Right ventricle myocardium inferior (tissue), 1 donor: ENCODE measurements at places on chromosomes 4 and X. TPM values are rescaled to one million over a fixed set of nuclear protein-coding genes. Genes with fewer than 3 reads are reported as not detected.

GRCh38 chr4:111775556-111776297 lies 369.5 kb upstream of the FAM241A start:
- no peak for DNase-seq

The LRCH2 gene
- total RNA-seq = 1.4 TPM

DNA sequence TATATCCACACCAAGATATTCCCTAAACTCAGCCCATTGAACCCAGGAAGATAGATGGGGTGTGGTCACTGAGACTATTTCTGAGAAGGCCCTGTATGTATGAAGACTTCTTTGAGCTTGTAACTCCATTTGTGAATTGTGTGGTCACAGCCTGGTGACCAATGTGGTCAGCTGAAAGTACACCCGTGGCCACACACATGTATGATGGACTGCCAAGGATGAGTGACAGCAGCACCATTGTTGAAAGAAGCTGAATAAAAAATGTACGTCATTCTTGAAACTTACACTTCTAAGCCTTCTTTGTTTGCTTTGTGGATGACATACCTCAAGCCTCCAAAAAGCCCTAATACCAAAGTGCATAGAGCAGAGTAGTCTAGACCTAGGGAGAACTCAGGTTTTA lies 581.4 kb downstream of the RAB28 start:
- no peak for DNase-seq

GRCh38 chr4:90099812-90100211 lies 27.4 kb upstream of the CCSER1 start:
- DNase-seq = no peak

- DNase-seq = no peak
Measured at GRCh38 chrX:43450355-43450754, 205.7 kb upstream of the MAOA start.

GRCh38 chr4:150323406-150324325 lies 245.4 kb downstream of the DCLK2 start:
- no peak for DNase-seq

- DNase-seq = no peak
Measured at GRCh38 chr4:71230271-71231128, 108.3 kb upstream of the SLC4A4 start.

GRCh38 chrX:151825007-151825406 lies 87.7 kb upstream of the MAGEA4 start:
- no peak for DNase-seq

GRCh38 chrX:7202206-7202605 lies 54.3 kb upstream of the PUDP start:
- no peak for DNase-seq

- DNase-seq = no peak
Measured at GRCh38 chr4:166045457-166045856, 172.4 kb downstream of the TLL1 start.

The CORIN gene
- 53.9 TPM for total RNA-seq

The GLOD5 gene
- not detected for total RNA-seq

- DNase-seq = no peak
Measured at GRCh38 chrX:134933911-134934310, 56.9 kb upstream of the SMIM10 start.

GRCh38 chr4:52019936-52020657 lies at the start of gene LRRC66:
Gene LRRC66 (minus strand): TSS chr4:52020363. CDS start chr4:52017613, 2,750 bp downstream.
- no peak for DNase-seq

DNA sequence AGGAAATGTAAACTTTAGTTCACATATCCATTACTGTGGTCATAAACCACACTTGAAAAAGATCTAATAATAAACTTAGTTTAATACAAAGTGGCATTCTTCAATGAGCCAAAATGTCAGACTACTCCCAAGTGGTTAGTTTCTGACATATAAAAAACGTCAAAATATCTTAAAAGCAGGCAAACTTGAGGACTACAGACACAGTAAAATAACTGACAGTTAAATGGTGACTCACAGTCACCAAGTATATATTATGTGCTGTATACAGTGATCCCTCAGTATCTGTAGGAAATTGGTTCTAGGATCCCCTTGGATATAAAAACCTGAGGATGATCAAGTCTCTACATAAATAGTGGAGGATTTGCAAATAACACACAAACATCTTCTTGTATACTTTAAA lies 11.6 kb upstream of the CORIN start:
- DNase-seq = no peak

GRCh38 chr4:140187316-140187695 lies 33.3 kb upstream of the MAML3 start:
- DNase-seq = no peak

The DCAF4L1 gene
- 0.24 TPM for total RNA-seq

DNA sequence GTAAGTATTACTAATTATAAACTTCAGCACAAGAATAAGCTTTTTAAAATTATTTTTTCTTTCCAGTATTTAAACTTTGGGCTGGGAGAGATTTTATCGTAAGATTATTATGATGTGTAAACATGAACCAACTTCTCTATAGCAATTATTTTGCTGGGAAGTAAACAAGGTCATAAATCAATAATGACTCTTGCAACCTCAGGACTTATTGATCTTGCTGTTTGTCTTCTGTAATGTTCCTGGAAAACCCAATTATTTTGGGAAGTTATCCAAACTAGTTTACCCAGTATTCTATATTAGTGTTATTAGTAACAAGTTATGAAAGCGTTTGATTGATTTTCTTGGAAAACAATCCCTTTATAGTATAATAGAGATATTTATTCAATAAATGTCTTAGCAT lies 174.9 kb downstream of the PPP1R2C start:
- DNase-seq = no peak

The NOX1 gene
- total RNA-seq = not detected

DNA sequence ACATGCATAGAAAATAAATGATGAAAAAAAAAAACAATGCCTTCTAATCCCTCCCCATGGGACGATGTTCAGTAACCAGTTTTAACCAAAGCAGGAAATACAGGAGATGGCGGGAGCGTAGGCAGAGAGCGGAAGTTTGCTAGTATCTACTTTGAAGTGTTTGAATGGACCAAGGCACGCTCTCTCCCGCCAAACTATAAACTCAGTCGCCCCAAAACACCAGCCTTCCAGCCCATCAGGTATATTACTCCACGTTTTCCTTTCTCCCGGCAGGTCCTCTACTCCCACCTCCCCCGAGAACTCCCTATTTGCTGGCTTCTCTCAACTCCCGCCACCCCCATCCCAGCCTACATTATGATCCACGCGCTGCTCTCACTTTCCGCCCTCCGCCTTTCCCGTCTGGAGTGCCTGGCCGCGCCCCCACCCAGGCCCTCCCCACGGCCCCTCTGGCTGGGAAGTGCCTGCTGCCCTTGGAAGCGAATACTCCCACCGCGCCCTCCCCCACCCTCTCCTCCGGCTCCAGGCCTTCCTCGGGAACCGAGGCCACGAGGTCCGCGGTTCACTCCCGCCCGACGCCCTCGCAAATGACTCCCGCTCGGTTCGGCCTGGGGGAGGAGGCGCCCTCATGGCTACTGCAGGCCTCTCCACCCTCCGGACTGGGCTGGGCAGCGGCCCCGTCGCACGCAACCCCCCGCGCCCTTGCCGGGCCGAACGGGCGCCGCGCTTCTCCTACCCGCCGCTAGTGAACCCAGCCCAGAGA lies 723 bp downstream of the DHX15 start:
- DNase-seq = peak; percentile 77

DNA sequence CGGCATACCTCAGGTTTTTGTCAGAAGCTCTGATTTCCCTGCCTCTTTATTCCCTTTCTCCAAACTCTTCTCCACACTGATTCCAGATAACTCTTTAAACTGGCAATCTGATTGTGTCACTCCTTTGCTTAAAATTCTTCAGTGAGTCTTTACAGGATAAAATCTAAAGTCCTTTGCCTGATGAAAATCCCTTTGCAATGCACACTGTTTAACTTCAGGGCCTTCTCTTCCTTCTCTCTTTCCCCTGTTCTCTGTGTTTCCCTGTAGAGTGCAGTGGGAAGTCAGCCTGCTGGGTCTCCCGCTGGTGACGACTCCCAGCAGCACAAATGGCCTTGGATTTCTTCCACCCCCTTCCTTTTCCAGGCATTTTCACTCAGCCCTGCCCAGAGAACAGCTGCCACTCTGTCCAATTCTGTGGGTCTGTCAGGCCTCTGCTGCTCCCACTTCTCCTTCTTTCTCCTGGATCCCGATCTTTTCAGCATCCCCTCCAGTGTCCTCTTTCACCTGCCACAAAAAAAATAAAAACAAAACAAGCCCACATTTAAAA lies 189.9 kb upstream of the NWD2 start:
- DNase-seq = no peak
